Activated T-helper 1 cell treated with anti-CD3 and anti-CD28 coated beads, Interleukin-12 subunit alpha, Interleukin-12 subunit beta, Interleukin-2, Interleukin-4 antibody, amounts not matched to agents 30 ng/mL and 10 ng/mL and 1 ng/mL, durations not matched to agents 14 hours and 24 hours and 36 hours (primary cell): ENCODE measurements at places on chromosomes 7 and 10. TPM values are rescaled to one million over a fixed set of nuclear protein-coding genes. Genes with fewer than 3 reads are reported as not detected.

DNA sequence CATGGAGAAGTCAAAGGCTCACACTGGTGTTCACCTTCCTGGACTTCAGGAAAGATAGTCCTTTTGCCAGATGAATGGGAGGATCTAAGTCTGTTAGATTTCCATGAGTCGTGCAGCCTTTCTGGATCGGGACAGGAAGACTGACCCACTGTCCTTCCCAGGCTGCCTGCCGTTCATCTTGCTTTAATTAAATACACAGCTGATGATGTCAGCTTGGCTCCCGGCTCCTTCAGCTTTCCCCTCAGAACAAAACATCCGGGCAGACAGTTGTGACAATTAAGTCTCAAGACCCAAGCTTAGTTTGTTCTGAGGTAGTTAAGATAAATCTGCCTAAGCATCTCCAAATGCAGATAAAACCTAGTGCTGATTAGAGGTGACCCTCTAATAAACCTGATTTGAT lies 58.6 kb downstream of the AUTS2 start:
- H3K4me3 ChIP-seq = no peak overlapping the region
- no peak for DNase-seq
- no peaks in the 10 kb centered on the region for H3K4me1 ChIP-seq
- H3K27ac ChIP-seq = no peak overlapping the region

- no peak for DNase-seq
- H3K27me3 ChIP-seq = peaks cover 9% of the 10 kb centered on the region
- no peak overlapping the region for H3K4me3 ChIP-seq
- no peaks in the 10 kb centered on the region for H3K4me1 ChIP-seq
Measured at GRCh38 chr10:5537684-5538083, 12.9 kb downstream of the CALML3 start.

Gene H2BK1
- total RNA-seq = not detected in 2 replicates

Gene MARVELD1
- 3.0 and 3.4 TPM in 2 replicates for total RNA-seq

Gene OR2A42
- not detected in 2 replicates for total RNA-seq

DNA sequence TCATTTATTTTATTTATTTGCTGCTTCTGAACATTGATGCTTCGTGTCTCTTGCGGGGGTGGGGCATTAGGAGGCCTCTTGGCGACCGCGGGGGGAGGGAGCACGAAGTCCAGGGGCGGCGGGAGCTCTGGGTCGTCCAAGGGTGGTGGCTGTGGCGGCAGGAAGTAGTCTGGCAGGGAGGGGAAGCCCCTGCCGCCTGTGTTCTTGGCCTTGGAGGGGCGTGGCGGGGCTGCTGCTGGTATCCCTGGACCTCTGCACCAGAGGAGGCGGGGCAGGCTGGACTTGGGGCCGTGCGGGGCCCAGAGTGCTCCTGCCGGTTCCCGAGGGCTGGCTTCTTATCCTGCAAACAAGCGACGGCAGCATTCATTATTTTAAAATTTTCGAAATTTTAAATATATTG lies 70.5 kb upstream of the ABI1 start:
- peaks cover 25% of the 10 kb centered on the region for H3K27me3 ChIP-seq
- no peak overlapping the region for H3K27ac ChIP-seq
- no peak for DNase-seq
- no peaks in the 10 kb centered on the region for H3K36me3 ChIP-seq
- H3K4me3 ChIP-seq = no peak overlapping the region
- no peaks in the 10 kb centered on the region for H3K4me1 ChIP-seq

Gene PPP1R3C
- total RNA-seq = not detected in 2 replicates

GRCh38 chr10:114777415-114777814 lies 44.2 kb upstream of the FHIP2A start:
- no peak overlapping the region for H3K4me3 ChIP-seq
- peaks cover 2% of the 10 kb centered on the region for H3K36me3 ChIP-seq
- no peak overlapping the region for H3K27ac ChIP-seq
- DNase-seq = no peak

GRCh38 chr7:84085147-84085546 lies 109.4 kb downstream of the SEMA3A start:
- H3K4me1 ChIP-seq = peaks cover 6% of the 10 kb centered on the region
- no peaks in the 10 kb centered on the region for H3K36me3 ChIP-seq
- H3K27me3 ChIP-seq = peaks cover 5% of the 10 kb centered on the region
- DNase-seq = no peak
- no peak overlapping the region for H3K4me3 ChIP-seq
- no peak overlapping the region for H3K27ac ChIP-seq

Gene NKX2-3
- total RNA-seq = not detected in 2 replicates

Gene ALDH18A1
- total RNA-seq = 122 and 127 TPM in 2 replicates

GRCh38 chr7:32879460-32879859 lies 12.1 kb downstream of the KBTBD2 start:
- H3K4me3 ChIP-seq = no peak overlapping the region
- H3K36me3 ChIP-seq = peaks cover 32% of the 10 kb centered on the region
- H3K27ac ChIP-seq = peak overlapping the region; percentile 49
- H3K27me3 ChIP-seq = no peaks in the 10 kb centered on the region
- H3K4me1 ChIP-seq = peaks cover 32% of the 10 kb centered on the region
- no peak for DNase-seq

Gene IDI2
- total RNA-seq = not detected in 2 replicates

- H3K27ac ChIP-seq = no peak overlapping the region
- H3K36me3 ChIP-seq = no peaks in the 10 kb centered on the region
- no peak for DNase-seq
- no peaks in the 10 kb centered on the region for H3K4me1 ChIP-seq
- no peak overlapping the region for H3K4me3 ChIP-seq
- peaks cover 2% of the 10 kb centered on the region for H3K27me3 ChIP-seq
Measured at GRCh38 chr10:51861731-51862130, 162.3 kb upstream of the CSTF2T start.

DNA sequence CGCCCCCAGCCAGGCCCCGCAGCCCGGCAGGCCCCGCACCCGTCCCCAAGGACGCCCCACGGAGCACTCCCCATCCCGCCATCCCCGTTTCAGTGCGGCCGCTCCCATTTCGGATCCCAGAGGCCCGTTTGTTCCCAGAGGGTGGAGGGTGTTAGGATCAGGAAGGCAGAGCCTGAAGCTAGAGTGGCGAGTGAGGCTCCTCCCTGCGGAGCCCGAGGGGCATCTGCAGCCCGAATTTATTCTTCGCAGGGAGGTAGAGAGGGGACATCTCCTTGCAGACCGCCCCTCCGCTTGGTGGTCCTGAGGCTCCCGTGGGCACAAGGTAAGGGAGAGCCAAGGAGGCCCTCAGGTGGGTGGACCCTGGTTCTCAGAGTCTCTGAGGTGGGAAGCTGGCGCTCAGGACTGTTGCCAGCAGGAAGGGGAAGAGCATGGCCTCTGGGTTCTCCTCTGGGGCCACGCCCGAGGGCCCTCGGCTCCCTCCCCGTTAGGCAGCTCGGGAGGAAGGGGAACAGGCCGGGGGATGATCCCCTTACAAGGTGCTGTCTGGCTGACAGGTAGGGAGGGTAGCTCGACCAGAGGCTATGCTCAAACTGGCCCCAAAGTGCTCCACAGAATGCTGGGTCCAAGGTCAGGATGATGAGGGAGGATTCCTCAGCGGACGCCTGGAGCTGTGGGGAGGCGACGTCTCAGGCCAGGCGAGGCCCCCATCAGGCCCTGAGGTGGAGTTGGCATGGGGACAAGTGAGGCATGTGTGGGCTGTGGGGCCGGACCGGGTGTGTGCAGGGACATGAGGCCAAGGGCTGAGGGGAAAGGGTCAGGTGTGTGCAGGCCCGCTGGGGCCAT lies 17.4 kb downstream of the POLL start:
- H3K27ac ChIP-seq = no peak overlapping the region
- peaks cover 35% of the 10 kb centered on the region for H3K27me3 ChIP-seq
- peak overlapping the region; percentile 15 for H3K4me3 ChIP-seq
- H3K36me3 ChIP-seq = no peaks in the 10 kb centered on the region

- no peaks in the 10 kb centered on the region for H3K27me3 ChIP-seq
- DNase-seq = no peak
Measured at GRCh38 chr10:113695691-113696090, 16.0 kb downstream of the CASP7 start.

Gene CLIP2
- total RNA-seq = 1.5 and 1.7 TPM in 2 replicates

Gene SPDYE2B
- not detected in 2 replicates for total RNA-seq

DNA sequence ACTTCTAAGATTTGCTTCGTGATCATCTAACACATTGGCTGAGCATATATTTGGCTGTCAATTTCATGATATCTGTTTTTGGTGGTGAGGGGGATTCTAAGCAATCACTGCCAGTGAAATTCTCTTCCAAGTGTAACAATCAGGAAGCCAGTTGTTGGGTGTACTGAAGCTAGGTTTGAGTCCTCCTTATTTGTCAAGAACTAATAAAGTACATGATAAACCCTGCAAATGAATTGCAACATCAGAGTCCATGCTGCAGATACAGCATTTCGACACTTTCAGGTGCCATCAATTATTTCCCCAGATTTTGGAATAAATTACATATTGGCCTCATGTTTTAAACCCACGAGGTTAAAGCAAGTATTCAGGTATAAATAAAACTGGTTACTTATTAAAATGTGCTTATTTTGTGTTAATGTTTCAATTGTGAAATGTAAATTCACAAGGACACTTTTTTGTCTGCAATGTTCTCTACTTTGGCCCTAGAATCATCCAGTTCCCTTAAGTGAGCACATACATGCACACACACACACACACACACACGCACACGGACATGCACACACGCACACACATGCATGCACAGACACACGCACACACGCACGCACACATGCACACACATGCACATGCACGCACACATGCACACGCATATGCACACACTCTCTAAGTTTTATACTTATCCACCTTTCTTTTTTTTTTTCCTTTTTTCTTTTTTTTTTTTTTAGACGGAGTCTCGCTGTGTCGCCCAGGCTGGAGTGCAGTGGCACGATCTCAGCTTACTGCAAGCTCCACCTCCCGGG lies 510.2 kb upstream of the KLF6 start:
- no peaks in the 10 kb centered on the region for H3K4me1 ChIP-seq
- DNase-seq = no peak
- H3K27me3 ChIP-seq = peaks cover 2% of the 10 kb centered on the region

Gene PON3
- not detected in 2 replicates for total RNA-seq

GRCh38 chr7:108875139-108875538 lies 305.5 kb downstream of the DNAJB9 start:
- H3K27me3 ChIP-seq = no peaks in the 10 kb centered on the region
- no peak overlapping the region for H3K27ac ChIP-seq
- no peaks in the 10 kb centered on the region for H3K4me1 ChIP-seq
- no peak for DNase-seq
- H3K4me3 ChIP-seq = no peak overlapping the region

Gene APBB1IP
- total RNA-seq = 39.6 and 43.6 TPM in 2 replicates

- peaks cover 5% of the 10 kb centered on the region for H3K27me3 ChIP-seq
- H3K36me3 ChIP-seq = no peaks in the 10 kb centered on the region
- H3K27ac ChIP-seq = no peak overlapping the region
- H3K4me3 ChIP-seq = no peak overlapping the region
- no peaks in the 10 kb centered on the region for H3K4me1 ChIP-seq
Measured at GRCh38 chr10:11789306-11789705, 33.9 kb upstream of the PROSER2 start.

Gene TRPV6
- not detected in 2 replicates for total RNA-seq

DNA sequence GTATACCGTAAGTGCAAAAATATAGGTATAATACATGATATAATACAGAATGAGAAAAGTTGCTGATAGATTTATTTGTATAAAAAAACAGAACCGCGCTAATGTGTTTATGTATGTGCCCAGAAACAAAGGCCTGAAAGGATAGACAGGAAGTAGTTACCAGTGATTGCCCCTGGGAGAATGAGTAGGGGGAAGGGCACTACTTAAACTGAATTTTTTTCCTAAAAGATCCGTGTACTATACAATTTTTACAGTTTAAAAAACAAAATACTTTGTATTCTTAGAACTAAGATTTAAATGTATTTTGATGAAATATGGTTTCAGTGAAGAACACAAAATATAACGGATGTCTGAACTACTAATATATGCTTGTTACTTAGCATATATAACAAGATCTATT lies 2.9 kb downstream of the IPMK start:
- H3K4me3 ChIP-seq = peak overlapping the region; percentile 98
- no peak overlapping the region for H3K27ac ChIP-seq
- DNase-seq = no peak
- peaks cover 47% of the 10 kb centered on the region for H3K4me1 ChIP-seq

DNA sequence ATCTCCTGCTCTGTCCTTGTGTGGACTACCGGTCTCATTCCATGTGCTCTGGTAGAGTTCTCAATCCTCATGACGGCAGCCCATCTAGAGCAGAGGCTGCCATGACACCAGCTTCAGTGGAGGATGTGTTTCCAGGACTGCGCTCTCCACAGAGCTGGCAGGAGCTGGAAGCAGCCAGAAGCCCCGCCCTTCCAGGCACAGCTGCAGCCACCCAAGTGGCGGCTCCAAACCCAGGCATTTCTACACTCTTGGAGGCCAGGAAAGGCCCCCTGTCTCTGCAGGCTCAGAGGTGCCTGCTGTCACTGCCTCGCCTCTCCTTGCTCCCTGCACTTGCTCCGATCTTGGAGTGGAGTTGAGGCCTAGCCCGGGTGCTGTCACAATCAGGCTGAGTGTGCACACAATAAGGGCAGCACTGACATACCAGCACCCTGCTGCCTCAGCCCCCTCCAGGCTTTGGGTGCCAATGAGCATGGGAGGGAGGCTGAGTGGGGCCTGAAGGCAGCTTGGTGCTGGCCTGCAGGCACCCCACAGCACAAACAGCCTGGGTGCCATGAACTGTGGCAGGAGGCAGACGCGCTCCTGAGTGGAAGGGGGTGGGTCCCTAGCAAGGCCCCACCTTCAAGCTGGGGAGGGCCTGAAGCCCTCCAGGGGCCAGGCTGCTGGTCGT lies 122.1 kb downstream of the LRRN3 start:
- H3K4me1 ChIP-seq = peaks cover 5% of the 10 kb centered on the region
- H3K27ac ChIP-seq = no peak overlapping the region
- no peaks in the 10 kb centered on the region for H3K36me3 ChIP-seq
- no peak for DNase-seq
- no peaks in the 10 kb centered on the region for H3K27me3 ChIP-seq

Gene NUTM2D
- total RNA-seq = 1.5 and 2.2 TPM in 2 replicates

DNA sequence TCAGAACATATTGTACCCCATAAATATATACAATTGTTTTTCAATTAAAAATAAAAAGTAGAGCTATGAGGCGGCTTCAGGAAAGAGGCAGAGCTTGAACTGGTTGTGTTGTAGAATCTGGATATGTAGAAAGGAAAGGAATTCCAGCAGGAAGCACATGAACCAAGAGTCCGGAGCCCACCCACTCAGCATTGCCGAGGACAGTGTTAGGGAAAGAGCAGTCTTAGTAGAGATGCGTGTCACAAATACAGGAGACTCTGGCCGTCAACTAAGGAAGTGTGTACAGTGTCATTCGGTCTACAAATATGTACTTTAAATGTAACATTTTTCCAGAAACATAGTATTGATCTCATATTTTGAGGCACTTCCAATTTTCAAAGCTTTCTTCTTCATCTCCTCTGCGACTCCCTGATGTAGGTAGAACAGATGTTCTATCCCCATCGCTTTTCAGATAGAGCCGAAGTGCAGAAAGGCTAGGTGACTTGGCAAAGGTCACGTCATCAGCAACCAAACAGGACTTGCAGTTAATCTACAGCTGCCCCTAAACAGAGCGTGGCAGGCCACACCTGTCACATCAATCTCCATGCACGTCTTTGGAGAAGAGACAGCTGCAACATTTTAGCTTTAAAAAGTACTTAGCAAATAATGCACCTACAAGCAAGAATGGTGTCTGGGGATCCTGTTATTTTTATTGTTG lies 25.3 kb upstream of the GJD4 start:
- no peak overlapping the region for H3K27ac ChIP-seq
- H3K27me3 ChIP-seq = no peaks in the 10 kb centered on the region
- H3K4me1 ChIP-seq = no peaks in the 10 kb centered on the region
- no peak overlapping the region for H3K4me3 ChIP-seq
- H3K36me3 ChIP-seq = peaks cover 4% of the 10 kb centered on the region
